ENCODE measurements at places on chromosomes 12 and 14.

GRCh38 chr12:31267966-31268365, 58.0 kb downstream of the SINHCAF start:
- DNase-seq, result no peak

DNA sequence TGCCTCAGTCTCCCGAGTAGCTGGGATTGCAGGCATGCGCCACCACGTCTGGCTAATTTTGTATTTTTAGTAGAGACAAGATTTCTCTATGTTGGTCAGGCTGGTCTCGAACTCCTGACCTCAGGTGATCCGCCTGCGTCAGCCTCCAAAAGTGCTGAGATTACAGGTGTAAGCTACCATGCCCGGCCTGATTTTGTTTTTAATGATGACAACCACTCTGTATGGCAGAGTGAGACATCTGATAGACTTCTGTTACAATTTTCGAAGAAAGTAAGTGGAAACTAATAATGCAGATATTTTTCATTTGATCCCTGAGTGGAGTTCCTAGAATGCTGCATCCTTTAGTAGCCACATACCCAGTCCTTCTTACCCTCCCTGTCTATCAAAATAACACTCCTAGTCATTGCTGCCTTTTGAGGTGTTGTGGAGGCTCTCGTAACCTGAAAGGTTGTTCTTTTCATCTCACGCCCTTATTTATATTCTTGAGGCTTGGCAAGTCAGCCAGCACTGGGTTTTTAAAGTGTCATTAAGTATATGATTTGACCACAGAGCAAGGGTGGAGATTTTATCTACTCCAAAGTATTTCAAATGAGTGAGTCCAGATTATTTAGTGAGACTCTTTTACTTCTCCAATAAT, 5.9 kb upstream of the EID3 start:
- DNase-seq, result no peak

DNA sequence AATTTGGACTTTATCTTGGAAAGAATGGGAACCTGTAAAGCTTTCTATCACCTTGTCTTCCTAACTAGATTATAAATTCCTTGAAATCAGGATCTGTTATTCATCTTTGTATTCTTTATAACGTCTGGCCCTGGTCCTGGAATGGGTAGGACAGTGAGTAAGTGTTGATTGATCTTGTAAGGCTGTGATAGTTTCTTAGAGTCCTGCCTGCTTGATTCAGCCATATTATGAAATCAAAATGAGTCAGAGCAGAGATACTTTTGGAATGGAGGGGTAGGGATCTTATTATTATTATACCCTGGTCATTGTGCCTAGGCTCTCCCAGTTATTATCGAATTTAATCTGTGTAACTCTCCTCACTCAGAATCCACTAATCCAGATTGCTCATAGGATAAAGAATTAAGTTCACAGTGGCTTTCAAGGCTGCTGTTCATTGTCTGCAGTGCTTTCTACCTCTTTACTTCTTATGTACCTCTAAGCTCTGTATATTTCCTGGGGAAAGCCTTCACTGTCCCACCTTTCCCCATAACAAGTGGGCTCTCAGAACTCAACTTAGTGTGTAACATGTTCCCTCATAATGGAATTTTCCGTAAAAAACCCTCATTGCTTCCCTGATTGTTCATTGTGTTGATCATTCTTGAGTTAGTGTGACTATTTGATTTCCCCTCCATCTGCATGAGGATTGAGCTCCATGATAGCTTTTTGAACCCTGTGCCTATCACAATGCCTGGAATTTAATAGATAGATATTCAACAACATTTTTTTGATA, 93.3 kb downstream of the DAAM1 start:
- DNase-seq, result no peak

DNA sequence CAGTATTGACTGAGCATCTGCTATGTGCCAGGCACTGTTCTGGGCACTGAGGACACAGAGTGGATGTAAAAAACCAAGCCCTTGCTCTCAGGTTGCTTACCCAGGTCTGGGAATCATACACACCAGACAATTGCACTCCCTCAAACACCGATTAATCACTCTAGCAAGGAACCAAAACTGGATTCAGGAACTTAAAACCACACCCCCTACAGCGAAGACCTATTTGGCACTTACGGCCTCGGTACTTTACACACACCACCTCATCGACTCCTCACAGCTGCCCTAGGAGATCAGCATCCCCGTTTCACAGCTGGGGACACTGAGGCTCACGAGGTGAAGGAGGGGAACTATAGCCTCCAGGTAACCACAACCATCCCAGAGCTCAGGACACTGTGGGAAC, 1.6 kb downstream of the GLTP start:
- no peak for DNase-seq

DNA sequence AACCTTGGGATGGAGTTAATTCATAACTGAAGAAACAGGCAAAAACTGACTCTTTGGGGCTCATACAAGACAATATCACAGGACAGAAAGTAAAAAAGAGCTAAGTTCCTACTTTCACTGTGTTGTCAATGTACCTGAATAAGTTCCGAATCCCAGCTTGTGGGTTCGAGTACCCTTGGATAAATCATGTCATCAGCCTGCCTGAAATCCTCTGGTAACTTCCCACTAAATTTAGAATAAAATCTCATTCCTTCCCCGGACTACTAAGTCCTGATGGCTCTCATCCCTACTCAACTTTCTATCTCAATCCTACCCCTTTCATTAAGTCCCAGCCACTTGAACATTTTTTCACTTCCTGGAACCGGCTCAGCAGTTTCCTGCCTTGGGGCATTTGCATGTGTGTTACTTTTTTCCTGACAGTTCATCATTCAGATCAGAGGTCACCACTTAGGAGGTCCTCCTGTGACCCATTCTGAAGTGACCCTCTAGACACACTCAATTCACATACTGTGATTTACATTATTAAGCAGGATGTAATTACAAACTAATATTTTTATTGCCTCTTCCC, 12.7 kb downstream of the ERP29 start:
- DNase-seq, result no peak
